H4 (cell line): ENCODE measurements at places on chromosomes 1 and 21. TPM values are rescaled to one million over a fixed set of nuclear protein-coding genes. Genes with fewer than 3 reads are reported as not detected.
A peak's percentile ranks its signal among the peaks of the same experiment; 100 is the strongest.

GPA33 gene
- not detected in 2 replicates for total RNA-seq

DNA sequence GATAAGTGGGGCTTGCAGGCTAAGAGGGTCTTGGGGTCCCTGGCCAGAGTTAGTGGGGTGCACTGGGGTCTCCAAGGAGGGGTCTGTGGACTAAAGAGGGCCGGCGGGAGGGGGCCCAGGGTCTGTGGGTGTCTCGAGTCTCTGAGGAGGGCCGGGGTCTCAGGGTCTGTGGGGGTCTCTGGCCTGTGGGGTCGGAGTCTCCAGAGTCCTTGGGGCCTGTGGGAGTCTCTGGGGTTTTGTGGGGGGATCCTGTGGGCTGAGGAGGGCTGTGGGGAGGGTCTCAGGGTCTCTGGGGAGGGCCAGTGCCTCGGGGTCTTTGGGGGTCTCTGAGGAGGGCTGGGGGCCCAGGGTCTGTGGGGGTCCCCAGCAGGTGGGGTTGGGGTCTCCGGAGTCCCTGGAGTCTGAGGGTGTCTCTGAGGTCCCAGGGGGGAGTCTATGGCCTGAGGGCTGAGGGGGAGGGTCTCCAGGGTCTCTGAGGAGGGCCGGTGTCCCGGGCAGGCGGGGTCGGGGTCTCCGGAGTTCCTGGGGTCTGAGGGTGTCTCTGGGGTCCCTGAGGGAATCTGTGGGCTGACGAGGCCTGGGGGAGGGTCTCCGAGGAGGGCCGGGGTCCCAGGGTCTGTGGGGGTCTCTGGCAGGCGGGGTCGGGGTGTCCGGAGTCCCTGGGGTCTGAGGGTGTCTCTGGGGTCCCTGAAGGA is 628 bp upstream of the PLEKHM2 start:
- no peak for DNase-seq

GRCh38 chr1:8481650-8482380 is 163.9 kb downstream of the SLC45A1 start:
- no peak for DNase-seq

GRCh38 chr1:110280126-110280525 is 59.1 kb upstream of the RBM15 start:
- DNase-seq, result no peak

RIPK4 gene
- 16.5 and 19.8 TPM in 2 replicates for total RNA-seq

NCAM2 gene
- 7.1 and 9.8 TPM in 2 replicates for total RNA-seq

DNA sequence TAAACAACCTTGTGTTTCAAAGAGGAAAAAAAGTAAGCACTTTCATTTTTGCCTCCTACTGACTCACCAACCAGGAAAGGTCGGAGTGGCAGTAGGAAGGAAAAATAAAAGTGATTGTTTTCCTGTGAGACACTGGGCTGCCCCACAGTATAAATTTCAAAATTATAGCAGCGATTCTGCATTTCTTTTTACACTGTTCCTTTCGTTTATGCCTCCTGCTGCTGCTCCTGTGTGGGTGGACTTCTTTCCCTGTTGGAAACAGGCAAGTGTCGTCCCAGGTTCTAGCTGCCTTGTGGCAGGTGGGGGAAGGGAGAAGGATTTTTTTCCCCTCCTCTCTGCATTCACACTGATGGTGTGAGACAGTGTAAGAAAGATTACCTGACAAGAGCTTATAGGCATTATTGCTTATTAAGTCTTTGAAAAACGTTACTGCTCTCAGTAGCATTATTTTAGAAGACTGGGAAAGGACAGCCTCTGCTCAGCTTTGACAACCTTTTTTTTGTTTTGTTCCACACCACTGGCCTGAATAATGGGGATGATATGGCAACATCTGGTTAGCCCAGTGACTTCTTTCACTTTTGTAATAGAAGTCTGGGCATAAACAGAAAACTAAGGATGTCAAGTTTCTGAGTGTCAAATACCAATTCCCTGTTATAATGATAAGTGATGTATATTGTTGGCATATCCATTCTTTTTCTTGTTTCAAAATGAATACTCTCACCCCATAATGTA is 77.9 kb downstream of the NEK7 start:
- DNase-seq, result peak; percentile 27

DNA sequence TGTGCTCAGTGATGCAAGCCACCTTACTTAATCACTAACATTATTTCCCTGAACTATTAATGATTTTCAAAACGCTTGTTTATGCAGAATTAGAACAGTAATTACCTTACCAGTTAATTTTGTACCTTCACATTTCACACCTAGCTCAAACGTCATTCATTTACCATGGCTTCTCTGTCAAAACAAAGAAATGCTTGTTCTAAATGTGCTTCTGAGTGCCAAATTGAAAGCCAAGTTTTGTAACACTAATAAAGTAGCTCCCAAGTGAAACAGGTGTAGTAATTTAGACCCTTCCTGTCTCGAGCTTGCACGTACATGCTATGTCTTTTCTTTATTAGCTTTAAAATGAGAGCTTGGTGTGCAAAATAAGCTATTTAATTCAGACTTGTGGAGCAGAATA is 533.7 kb upstream of the PKN2 start:
- DNase-seq, result no peak

GRCh38 chr1:220873868-220874655 is 5.2 kb upstream of the HLX start:
- DNase-seq, result peak; percentile 48

DNA sequence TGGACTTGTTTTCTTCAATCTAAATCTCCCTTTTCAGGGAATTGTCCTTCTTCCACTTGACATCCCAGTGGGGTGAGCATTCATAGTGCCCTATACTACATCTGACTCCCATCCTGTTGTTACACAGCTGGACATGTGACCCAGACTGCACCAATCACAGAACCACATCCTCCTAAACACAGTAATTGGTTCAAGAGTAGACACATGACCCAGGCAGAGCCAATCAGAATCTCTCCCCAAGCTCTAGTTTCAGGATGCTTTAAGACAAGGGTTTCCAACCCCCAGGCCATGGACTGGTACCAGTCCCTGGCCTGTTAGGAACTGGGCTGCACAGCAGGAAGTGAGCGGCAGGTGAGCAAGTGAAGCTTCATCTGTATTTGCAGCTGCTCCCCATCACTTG is 5.6 kb upstream of the DDOST start:
- peak; percentile 36 for DNase-seq

SLAMF9 gene
- 2.2 TPM in 1 of 2 replicates, not detected in the other for total RNA-seq

DNA sequence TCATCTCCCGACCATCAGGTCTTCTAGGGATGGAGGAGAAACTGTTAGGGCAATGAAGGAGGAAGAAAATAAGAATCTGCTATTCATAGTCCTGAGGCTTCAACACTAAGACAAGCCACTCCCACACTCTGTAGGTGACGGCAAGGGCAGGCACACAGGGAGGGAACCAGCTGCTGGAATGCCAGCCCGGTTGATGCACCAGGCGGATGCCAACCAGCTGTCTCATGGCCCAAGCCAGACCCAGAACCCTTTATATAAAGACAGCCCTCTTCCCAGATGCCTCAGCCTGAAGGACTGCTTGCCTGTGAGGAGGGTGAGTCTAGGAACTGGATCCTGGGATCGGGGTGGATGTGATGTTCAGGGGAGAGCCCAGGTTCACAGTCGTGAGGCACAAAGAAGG is at the start of gene KPRP:
KPRP (plus strand) TSS at position 279 of the 400 bp plus-strand sequence. CDS start 1,564 bp downstream, outside the sequence.
- DNase-seq, result no peak

DNA sequence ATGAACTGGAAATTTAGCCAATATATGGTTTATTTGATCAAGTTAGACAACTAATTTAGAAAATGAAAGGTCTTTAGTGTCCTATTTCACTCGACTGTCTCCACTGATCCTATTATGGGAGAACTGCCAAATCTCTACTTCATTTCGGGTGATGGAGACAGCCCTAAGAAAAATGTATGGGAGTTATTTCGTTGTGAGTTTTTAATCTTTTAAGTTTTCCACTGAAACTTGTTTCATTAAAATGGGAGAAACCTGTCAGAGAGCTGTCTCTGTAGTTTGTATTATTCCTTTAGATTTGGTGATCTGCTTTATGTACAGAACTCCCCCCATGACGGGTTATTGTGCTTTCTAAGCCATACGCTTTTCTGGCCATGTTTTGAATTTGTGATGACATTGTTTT is 899.7 kb downstream of the ADGRL2 start:
- DNase-seq, result no peak

VWA5B1 gene
- not detected in 2 replicates for total RNA-seq

DNA sequence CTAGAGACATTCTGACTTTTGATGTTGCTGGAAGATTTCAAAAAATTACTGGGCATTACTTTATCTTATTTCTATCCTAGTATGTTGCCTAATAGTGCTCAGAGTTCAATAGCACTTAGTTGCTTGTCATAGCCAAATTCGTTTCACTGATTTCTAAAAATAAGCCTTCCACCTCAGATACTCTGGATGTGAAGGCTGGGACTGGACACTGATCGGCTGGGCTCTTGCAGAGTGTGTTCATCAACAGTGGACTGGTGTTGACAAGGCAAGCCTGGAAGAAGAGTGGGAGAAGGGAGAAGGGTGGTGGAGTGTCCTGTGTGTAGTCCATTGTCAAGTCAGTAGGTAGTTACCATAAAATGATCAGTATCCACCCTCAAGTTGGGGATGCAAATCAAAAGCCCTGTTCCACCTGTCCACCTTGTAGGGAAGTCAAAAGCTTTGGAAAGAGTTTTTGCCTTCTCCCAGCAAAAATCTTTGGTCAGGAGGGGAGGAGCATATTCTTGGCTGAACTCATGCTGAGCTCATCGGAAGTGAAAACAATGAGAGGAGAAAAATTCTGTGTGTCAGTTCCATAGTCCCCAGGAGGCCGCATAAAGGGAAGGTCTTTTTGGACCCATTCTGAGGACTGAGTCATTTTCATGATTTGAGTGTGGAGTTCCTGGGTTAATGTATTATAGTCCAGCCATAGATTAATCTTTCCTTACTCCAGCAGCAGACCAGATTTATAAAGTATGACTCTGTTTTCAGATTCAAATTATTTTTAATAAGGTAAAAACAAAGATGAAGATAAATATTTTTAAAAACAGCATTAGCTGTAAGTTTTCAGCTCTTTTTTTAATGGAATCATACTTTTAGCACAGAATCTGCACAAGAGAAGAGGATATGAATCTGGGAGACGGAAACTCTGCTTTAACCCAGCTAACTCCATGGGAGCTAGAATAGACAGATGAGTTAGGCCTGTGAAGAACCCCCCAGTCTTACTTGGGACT is 99.5 kb upstream of the BMP8A start:
- peak; percentile 65 for DNase-seq

DNA sequence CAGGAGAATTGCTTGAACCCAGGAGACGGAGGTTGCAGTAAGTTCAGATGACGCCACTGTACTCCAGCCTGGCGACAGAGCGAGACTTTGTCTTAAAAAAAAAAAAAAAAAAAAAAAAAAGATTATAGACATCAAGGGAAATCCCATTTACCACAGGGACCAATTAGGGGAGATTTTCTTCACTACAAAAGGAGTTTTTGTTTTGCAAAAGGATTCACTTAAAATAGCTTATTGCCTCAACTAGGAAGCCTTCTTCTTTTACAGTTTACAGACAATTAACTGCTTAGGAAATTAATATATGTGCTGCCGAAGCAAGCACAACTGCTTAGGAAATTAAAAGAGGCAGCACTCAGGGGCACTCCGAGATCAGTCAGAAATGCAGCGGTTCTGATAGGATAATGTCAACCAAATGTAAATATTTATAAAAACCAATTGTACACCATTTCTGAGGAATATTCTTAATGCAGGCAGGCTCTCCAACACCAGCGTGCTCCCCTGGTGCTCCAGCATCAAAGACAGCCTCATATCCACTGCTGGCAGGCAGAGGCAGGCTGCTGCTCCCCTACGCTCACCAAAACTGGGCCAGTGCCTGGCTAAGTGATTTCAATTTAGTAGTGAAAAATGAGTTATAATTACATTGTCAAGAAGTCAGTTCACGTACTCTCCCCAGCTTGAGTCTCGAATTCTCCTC is 107.9 kb upstream of the RAB4A start:
- DNase-seq, result no peak

GRCh38 chr1:77831566-77831965 is 52.1 kb downstream of the MIGA1 start:
- DNase-seq, result no peak

DPYD gene
- total RNA-seq, result 14.8 and 18.2 TPM in 2 replicates

DNA sequence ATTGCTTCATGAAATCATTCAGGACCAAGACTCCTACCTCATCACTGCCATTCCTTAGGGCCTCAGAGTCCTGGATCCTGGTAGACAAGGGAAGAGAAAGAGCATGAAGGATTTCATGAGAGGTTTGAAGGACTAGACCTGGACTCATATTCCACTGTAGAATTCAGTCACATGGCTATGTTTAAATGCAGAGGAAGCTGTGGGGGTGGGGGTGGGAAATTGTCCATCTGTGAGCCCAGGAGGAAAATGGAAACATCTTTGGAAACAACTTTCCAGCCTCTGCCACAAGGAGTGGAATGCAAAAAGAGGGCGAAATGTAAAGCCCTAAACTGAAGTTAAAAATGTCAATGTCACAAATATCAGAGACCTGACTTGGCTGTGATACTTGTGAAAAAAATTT is 73.0 kb downstream of the BRINP2 start:
- DNase-seq, result no peak

GRCh38 chr1:7680207-7680954 is 90.7 kb upstream of the VAMP3 start:
- peak; percentile 11 for DNase-seq

DNA sequence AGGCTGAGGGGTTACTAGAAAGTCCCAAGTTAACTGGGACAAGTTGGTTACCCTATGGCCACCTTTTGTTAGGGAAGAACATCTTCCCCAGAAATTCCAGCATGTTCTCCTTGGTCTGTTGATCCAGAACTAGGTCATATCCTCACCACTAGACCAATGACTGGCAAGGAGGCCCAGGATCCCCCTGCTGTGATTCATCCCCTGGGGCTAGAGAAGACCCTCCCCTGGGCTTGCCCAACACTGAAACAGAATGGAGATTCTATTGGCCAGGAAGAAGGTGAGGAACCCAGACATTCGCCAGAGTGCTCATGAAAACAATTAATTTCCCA is 90.1 kb upstream of the SIM2 start:
- no peak for DNase-seq

RNU1-4 gene
- total RNA-seq, result not detected in 2 replicates

RAB25 gene
- total RNA-seq, result 0.19 TPM in 1 of 2 replicates, not detected in the other

GRCh38 chr1:29123887-29124365 is at the start of gene TMEM200B:
TSS of gene TMEM200B (minus strand) at chr1:29123903. CDS start at chr1:29121828, 2,075 bp downstream.
- no peak for DNase-seq

DNA sequence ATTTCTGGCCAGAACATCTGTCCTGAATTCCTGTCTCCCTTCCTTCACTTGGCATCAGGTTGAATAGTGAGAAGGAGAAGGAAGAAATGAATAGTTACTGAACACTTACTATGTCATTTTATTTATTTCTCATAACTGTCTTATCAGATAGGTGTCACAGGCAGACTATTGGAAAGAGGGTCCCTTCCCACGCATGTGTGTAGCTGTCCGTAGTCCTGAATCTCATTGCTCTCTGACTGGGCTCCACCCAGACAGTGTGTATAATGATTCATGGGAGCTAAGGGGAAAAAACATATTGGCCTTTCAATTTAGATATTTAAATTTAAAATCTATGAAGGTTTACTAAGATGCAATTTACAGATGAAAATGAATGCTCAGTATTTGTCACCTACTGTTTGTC is 86.1 kb downstream of the OMA1 start:
- no peak for DNase-seq

DNA sequence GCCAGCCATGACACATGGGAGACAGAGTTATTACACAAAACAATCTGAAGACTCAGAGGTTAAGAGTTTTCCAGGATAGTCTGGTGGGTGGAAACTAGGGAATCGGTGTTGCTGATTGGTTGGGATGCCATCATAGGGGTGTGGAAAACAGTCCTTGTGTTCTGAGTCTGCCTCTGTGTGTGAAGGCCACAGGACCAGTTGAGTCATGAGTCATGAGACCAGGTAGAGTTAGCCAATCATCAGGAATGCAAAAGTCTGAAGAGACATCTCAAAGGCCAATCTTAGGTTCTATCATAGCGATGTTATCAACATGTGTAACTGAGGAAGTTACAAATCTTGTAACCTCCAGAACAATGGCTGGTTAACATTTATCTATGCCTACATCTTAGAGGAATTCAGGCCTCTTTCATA is 49.7 kb upstream of the NEK7 start:
- no peak for DNase-seq
